ENCODE measurements at places on chromosomes 16 and 17.

DNA sequence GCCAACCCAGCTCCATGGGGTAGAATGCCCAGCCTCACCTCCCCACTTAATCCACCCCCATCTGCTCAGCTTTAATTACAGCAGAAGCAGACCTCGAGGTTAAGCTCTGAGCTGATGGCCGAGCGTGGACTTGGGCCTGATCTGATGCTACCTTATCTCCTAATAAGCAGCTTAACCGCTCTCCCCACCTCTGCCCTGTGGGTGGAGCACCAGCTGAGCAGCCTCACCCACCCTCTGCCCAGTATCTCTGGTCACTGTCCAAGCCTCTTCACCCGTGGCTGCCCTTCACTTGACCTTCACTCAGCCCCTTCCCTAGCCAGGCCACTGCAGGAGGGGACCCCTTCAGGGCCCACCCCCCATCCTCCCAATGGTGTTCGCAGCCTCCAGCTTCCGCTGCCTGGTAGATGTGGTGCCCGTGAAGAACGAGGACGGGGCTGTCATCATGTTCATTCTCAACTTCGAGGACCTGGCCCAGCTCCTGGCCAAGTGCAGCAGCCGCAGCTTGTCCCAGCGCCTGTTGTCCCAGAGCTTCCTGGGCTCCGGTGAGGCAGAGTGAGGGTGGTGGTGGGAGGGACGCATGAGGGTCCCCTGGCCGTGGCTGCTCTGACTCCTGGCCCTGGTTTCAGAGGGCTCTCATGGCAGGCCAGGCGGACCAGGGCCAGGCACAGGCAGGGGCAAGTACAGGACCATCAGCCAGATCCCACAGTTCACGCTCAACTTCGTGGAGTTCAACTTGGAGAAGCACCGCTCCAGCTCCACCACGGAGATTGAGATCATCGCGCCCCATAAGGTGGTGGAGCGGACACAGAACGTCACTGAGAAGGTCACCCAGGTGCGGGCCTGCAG, 6.8 kb downstream of the KCNH6 start:
- DNase-seq = no peak

- no peak for DNase-seq
These were observed 20.1 kb downstream of the UNC119 start for GRCh38 chr17:28532050-28532960.

DNA sequence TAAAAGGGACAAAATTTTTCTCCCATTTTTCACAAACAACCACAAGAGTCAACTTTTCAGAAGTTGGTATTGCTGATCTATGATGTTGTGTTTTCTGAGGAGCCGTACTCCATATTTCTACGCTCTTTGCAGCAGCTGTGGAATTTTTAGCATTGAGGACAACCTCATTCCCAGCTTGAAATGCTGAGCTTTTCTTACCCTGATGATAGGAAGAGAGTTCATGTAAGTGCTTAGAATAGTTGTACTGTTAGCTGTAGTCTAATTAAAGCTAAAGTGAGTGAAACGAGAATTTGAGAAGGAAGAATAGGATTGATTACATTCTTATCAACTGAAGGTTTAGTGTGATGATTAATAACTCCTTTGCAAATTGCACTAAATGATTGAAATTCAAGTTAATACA, 72.3 kb downstream of the NF1 start:
- no peak for DNase-seq

- DNase-seq = peak; percentile 51
These were observed 164.5 kb upstream of the CHMP6 start for GRCh38 chr17:80826955-80827645.

- DNase-seq = no peak
These were observed 3.7 kb downstream of the TRAF7 start for GRCh38 chr16:2159175-2159838.

- DNase-seq = no peak
These were observed 23.2 kb downstream of the ZNF213 start for GRCh38 chr16:3158026-3158509.

GRCh38 chr17:44390250-44390870, 911 bp upstream of the ITGA2B start:
- DNase-seq = no peak

DNA sequence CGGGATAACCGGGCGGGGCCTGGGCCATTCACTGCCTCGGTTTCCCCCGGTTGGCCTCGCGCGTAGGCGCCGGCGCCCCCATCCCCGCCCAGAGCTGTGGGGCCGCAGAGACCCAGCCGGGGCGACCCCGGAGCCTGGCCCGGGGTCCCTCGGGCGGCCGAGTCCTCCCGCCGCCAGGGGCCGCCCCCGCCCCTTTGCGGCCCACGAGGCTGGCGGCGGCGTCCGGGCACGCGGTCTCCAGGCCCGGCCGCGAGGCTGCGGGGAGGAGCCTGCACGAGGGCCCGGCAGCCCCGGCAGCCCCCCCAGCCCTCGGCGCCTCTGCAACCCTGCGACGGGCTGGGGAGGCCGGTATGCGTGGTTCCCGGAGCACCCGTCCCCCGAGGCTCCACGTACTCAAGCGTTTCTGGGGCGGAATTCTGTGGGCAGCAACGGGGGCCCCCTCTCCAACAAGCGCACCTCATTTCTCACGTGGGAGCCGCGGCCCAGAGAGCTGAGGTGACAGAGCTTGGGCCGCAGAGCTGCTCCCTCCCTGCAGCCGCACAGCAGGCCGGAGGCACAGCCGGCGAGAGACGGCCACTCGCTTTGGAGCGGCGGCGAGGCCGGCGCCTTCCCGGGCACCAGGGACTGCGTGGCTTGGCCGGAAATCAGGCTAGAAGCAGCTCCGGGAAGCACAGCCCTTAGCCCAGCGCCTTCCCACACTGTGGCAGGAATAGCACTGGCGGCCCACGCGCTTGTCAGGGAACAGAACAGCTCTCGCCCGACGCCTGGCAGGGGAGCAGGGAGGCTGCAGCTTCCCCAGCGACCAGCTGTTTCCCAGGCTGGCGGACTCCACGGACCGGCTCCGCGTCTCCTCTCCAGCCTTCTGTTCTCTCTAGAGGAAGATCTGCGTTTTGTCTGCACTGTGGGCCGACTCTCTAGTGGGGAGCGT, 867 bp upstream of the LIMD2 start:
- DNase-seq = no peak

DNA sequence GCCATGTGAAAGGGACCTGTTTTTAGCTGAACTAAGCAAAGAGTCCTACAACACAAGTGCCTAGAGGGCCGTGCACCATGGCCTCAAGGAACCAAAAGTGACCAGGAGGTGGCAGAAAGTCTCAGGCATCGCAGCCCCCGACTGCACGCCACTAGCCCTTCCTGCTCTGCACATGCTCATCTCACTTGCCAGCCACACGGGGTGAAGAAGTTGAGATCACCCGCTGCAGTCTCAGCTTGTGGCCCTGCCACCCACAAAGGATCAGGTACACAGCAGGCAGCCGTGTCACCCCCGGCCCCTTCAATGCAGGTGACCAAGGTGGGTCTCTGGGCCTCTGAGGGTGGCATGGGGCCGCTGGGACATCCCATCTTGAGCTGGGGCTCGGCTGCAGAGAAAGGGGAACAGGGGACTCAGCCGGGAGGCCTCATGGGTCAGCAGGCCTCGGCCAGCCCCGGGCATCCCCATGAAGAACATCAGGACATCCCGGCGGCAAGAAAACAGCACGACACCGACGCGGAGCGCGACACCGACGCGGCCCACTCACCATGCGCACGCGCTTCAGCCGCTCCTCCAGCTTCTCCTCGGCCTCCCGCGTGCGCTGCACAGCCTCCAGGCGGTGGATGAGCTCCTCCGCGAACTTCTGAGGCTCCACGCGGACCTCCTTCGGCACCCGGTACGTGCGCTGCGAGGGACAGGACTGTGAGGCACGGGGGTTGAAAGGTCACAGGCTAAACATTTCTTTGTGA, 21.0 kb downstream of the PDIA2 start:
- DNase-seq = no peak

DNA sequence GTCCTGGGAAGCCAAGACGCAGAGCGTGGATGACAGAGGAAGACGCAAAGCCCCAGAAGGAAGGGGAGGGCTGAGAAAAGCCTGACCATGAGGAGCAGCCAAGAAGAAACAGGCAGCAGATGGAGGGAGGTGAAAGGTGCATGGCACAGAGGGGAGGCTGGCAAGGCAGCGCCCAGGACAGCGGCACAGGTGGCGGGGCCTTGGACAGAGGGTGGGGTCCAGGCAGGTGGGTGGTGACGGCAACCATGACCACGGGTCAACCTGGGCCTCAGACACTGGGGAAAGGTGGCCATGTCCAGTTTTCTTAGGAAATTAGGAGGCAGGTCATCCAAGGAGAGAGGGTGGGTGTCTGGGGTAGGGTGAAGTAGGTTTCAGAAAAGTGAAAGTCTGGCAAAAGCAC, 17.0 kb downstream of the ARHGAP17 start:
- DNase-seq = no peak

DNA sequence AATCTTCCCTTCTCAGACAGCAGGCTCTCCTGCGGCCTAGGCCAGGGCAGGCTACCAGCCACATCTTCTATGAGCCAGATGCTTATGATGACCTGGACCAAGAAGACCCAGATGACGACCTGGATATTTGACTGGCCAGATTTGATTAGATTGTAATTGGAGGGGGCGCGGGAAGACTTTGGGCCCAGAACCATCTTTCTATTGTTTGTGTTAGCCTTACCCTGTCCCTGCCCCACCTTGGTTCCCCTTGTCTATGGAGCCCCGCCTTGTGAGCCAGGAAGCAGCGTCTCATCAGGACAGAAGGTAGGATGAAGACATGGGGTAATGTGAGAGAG, 2.8 kb downstream of the CLDN7 start:
- no peak for DNase-seq

Measured in epithelial cell of prostate (primary cell).